CD4-positive, alpha-beta T cell treated with Interleukin-4 for 1 hour (primary cell): ENCODE measurements at places on chromosomes 3 and 15.
A peak's percentile ranks its signal among the peaks of the same experiment; 100 is the strongest.

DNA sequence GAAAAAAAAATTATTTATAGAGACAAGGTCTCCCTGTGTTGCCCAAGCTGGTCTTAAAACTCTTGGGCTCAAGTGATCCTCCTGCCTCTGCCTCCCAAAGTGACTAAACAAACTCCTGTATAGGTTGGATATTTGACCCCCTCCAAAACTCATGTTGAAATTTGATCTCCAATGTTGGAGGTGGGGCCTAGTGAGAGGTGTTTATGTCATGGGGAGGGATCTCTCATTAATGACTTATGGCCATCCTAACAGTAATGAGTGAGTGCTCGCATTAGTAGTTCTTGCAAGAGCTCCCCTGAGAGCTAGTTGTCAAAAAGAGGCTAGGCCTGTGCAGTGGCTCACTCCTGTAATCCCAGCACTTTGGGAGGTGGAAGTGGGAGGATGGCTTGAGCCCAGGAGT is 141.2 kb downstream of the STT3B start:
- DNase-seq: no peak

DNA sequence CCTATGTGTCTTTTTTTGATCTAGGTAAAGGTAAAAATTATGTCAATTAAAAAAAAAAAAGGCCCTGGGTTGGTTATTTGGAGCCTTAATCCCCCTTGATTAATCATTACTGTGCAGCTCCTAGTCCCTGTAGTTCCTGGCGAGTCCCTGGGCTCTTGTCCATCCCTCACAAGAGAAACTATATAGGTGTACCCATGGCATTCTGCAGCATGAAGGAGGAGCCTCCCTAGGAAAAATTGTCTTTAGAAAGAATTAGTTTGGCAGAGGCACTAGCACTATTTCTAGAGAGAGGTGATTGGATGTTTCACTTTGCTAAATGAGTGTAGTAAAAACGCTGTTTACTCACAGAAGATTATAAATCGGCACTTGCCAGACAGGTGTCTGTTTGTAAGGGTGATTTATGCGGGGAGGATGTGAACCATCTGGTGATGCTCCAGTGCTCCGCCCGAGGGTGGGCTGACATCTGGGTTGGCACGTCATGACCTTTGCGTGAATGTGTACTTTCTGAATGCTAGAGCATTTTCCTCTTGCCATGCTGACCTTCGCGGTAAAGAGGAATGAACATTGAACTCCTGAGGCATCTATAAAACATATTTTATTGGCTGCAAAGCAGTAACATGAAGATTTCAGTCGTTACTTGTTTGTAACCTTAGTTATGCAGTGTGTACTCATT is 12.6 kb downstream of the PLCL2 start:
- peak; percentile 63 for DNase-seq

GRCh38 chr3:64837126-64837738 is 149.4 kb upstream of the ADAMTS9 start:
- no peak for DNase-seq

DNA sequence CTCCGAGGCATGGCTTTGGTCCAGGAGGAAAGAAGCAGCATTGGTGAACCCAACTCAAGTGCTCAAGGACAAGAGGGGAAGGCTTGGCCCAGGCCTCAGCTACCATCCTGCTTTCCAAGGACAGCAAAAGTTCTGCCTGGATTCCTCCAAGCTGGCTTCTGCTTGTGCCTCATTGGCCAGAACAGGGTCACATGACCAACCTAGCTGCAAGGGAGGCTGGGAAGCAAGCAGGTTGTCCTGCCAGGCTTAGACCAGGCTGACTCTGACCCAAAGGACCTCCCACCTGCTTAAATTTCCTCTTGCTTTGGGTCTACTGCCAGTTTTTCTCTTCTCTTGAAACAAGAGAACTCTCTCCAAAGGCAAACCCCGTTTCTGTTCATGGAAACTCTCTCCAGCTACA is 70.7 kb downstream of the RPN1 start:
- DNase-seq: no peak

DNA sequence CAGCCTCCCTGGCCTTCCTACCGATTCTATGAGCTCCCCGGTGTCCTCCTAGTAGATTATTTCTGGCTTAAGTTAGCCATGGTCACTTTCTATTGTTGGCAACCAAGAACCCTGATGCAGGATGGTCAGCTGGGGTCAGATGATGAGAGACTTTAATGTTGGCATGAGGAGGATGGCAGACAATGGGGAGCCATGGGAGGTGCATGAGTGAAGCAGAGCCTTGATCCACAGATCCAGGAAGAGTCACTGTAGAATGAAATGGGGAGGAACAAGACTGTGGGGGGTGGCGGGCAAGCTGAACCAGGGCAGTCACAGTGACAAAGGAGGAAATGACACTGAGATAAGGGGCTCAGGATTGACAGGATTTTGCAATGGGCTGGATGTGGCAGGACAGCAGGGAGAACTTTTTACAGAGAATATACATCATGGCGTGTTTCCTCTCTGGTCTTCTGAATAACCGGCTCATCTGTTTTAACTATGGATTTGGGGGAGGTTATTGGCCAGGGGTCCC is 60.9 kb downstream of the RPLP1 start:
- no peak for DNase-seq

GRCh38 chr15:70792171-70792573 is 28.8 kb upstream of the UACA start:
- DNase-seq: no peak

DNA sequence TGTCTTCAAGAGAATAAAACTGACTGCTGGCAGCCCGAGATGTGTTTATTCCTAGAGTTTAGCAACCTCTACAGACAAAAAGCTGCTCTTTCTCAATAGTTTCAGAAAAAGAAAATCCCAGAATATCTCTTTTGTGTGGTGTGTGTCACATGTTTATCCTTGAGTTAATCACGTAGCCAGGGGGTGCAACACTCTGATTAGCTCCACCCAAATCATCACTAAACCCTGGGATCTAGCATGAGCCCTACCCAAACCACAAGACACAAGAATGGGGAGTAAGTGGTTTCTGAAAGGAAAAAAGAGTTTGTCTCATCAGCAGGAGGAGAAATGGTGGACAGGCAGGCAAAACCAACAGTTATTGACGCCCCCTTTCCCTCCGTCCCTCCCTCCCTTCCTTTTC is 78.5 kb upstream of the AGBL1 start:
- DNase-seq: no peak

DNA sequence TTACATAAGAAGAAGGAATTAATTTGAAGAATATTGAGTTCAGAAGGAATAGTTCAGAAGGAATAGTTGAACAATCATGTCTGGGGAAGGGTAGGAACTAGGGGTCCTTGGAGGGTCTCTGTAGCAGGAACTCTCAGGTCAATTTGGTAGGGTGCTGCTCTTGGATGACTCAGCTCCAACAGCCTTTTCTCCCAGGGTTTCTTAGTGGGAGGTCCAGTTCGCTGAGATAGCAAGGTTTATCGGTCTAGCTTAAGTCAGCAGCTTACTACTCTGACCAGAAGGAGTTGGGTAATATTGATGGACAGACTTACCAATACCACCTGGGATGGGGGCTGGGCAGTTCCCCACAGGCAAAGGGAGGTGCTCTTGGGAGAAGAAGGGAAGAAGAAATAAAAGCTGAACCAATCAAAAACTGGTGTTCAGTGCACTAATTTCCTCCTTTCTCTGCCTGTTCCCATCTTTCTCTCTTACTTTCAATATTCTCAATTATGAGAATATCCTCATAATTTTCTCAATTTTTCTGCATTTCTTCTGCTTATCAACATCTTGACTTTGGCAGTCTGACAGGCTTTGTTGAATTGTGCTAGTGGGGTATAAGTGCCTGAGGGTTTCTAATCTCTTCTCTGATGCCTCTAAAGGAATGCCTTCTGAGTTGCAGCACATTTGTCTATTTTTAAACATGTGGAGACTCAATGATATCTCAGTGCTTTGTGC is 14.4 kb upstream of the MITF start:
- DNase-seq: no peak

DNA sequence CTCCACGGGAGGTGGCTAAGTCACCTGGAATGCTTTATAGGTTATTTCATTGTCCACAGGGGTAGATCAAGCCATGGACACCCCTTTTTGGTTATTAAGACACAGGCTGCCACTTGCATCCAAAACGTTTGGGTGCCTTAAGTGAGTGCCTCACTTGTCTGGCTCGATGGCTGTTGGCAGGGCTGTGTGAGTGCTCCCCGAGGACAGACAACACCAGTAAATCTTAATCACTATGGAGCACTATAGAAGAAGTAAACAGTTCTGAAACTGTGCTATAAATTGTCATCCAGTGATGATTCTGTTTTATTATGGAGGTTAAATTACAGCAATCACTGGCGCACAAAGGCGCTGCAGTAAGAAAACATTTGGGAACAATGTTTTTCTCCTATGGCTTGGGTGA is 215.5 kb downstream of the CACNA2D3 start:
- DNase-seq: no peak

DNA sequence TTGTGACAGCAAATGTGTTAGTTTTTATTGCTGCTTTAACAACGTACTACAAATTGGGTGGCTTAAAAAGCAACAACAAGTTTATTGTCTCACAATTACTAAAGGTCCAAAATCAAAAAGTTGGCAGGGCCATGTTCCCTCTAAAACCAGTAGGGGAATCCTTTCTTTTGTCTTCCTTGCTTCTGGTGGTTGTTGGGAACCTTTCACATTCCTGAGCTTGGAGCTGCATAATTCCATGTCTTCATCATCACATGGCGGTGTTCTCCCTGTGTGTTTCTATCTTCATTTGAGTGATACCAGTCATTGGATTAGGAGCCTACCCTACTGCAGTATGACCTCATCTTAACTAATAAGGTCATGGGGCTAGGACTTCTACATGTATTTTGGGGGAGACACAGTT is 7.4 kb downstream of the SPRED1 start:
- no peak for DNase-seq

GRCh38 chr3:177333533-177334520 is 136.5 kb upstream of the TBL1XR1 start:
- DNase-seq: no peak
